ENCODE measurements at places on chromosomes 5 and 9. TPM values are rescaled to one million over a fixed set of nuclear protein-coding genes. Genes with fewer than 3 reads are reported as not detected.

MROH2B gene
- total RNA-seq, result not detected

GRCh38 chr5:155729684-155730059, 597.3 kb upstream of the SGCD start:
- DNase-seq, result no peak

DNA sequence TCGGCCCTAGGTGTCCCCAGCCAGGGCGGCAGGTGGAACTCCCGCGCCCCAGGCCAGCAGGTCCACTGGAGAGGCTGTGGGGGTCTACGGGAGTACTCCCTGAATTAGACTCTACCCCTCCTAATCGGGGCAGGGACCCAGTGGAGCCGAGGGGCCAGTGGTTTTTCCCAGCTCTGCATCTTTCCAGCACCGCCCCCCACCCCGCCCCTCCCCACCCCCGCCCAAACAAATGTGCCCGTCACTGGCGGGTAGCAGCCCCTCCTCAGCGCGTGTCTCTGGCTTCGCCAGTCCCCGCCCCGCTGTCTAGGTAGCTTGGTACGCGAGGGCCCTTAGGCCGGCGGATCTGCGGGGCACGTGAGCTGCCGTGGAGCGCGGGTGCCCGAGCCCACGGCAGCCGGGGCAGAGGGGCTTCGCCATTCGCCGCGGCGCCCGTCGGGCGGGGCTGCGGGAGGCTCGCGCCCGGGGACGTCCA, 7.0 kb downstream of the UNC5A start:
- no peak for DNase-seq

GRCh38 chr9:19665146-19665863, 123.5 kb downstream of the SLC24A2 start:
- no peak for DNase-seq

- DNase-seq, result no peak
These were observed 31.7 kb downstream of the ADRB2 start for GRCh38 chr5:148858106-148858505.

GRCh38 chr9:94207781-94208180, 51.3 kb upstream of the ZNF169 start:
- DNase-seq, result no peak

- DNase-seq, result no peak
These were observed 8.9 kb upstream of the PALM2AKAP2 start for GRCh38 chr9:109771087-109771486.

DNA sequence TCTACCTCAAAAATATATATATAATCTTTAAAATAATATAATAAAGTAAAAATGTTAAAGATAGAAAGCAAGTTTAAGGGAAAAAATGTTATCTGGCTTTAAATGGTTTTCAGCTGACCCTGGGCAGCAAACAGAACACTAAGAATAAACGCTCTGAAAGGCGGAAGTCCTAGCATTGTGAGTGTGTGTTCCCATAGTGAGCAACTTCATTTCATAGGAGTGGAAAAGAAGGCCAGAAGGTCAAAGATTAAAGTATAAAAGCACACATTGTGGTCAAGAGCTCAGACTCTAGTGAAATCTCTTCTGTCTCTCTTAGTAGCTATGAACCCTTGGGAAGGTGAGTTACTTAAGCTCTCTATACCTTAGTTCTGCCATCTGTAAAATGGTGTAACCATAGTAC, 374.4 kb downstream of the ENC1 start:
- no peak for DNase-seq
